Neural progenitor cell (in vitro differentiated cells): ENCODE measurements at places on chromosomes 5 and 9. TPM values are rescaled to one million over a fixed set of nuclear protein-coding genes. Genes with fewer than 3 reads are reported as not detected.

CCNI2 gene
- 0.22 TPM in 1 of 2 replicates, not detected in the other for total RNA-seq

ZNF658 gene
- total RNA-seq, result 9.1 and 16.9 TPM in 2 replicates

BRIX1 gene
- 53.3 and 61.2 TPM in 2 replicates for total RNA-seq

ADAMTS6 gene
- total RNA-seq, result 7.1 and 14.3 TPM in 2 replicates

PWWP2A gene
- total RNA-seq, result 37.1 and 49.0 TPM in 2 replicates

OBP2B gene
- not detected in 2 replicates for total RNA-seq

PRR16 gene
- 0.12 TPM in 1 of 2 replicates, not detected in the other for total RNA-seq
